ENCODE measurements at places on chromosomes 3 and 15.

GRCh38 chr3:181713676-181714612 is 2.2 kb downstream of the SOX2 start:
- no peak for DNase-seq

GRCh38 chr3:52345521-52346109 is 29.5 kb downstream of the DNAH1 start:
- no peak for DNase-seq

DNA sequence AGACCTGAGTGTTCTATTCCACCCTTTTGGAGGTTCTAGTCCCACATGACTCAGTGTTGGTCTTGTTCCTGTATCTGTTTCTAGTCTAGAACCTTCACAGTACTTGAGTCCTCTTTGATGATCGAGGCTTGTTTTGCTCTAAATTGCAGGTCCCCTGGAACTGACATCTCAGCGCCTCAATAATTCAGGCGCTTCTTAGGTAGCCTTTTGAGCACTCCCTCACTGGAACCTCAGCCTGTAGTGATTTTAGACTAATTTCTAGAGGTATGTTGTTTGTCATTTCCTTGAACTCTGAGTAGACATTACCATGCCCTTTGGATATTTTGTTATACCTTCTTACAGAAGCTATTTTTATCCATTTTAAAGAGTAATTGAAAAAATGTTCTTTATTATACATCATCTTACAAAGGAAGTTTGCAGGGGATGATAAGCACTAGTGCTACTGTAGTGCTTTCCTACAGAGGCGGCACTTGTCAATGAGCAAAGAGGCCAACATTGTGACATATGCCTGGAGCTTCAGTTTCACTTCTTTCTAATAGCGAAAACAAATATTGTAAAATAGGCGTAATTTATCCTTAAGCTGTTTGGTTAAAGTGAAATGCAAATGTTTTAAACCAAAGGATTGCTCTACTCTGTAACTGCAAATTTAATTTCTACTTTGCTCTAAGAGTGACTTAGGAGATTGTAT is 75.7 kb downstream of the EFL1 start:
- no peak for DNase-seq

GRCh38 chr15:78102741-78103140 is 10.4 kb downstream of the SH2D7 start:
- DNase-seq: no peak

GRCh38 chr15:57572468-57572867 is 19.2 kb upstream of the MYZAP start:
- no peak for DNase-seq

- no peak for DNase-seq
Measured at GRCh38 chr3:43343185-43343584, 56.8 kb downstream of the SNRK start.

- DNase-seq: no peak
Measured at GRCh38 chr3:72303926-72304325, 519.0 kb upstream of the PROK2 start.

GRCh38 chr3:189902230-189903186 is 218.2 kb downstream of the P3H2 start:
- DNase-seq: peak; percentile 32

- no peak for DNase-seq
Measured at GRCh38 chr3:112010636-112011035, 11.9 kb downstream of the TAGLN3 start.

DNA sequence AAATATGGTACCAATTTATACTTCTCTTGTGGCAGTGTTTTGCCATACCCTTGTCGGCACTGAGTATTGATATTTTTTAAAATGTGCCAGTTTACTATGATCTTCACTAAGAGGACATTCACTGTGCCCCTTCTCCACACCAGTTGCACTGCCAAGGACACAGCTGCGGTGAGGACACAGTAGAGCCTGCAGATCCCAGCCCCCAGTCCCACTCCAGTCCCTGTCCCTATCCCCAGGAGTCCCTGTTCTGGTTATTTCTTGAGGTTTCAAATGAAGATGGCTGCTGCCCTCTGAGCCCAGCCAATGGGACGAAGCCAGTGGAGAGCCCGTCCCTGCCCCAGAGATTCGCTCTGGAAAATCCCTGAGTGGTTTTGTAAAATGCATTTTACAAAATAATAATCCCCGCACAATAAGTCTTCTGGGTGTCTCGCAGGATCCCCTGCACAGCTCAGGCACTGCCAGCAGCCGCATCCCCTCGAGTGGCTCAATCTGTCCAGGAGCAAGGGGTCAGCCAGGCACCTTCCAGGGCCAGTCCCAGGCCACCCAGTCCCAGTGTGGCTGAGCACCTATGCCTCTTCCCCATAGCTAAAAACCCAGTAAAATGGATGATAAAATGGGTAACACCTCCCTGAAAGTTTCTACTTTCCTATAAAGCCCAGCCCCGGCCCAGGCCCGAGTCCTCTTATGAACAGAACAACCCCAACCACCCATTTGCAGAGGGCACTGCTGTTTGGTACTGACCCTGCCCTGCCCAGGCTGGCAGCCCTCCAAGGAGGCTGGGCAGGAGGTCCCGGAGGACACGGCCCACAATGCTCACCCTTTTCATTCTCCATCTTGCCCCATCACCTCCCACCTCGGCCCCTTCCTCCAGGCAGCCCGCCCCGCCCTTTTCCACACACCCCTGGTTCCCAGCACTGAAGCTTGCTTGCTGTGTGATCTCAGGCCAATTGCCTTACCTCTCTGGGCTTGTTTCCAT is 91.1 kb downstream of the VGLL4 start:
- no peak for DNase-seq

DNA sequence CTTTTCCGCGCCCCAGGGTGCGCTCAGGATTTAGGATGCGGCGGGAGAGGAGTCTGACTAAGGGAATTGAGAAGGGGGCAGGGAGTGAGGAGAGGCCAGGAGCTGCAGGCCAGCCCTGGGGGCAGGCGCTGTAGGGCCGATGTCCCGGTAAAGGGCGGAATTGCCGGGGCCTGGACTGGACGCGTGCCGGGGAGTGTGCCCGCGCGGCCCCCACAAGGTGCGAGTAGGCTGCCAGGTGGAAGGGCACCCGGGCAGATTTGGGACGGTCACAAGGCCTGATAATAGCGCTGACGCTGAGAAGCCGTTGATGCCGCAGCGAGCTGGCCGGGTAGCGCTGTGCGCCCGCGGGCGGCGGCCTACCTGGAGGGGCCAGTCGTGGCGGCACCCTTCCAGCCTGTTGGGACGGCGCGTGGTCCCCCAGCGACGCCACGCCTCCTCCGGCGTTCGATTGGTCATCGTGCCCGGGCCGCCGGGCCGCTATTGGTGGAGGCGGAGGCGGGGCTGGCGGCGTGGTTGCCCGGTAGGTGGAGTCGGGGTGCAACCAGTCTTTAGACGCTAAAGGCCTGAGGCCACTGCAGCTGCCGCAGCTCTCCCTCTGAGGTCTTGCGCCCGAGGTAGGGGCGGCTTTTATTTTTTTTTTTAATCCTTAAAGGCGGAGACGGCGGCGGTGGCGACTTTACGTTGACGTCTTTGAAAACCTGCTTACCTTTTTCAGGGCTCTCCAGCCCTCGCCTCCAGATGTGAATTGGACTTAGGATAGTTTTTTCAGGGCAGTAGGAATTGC is 903 bp downstream of the SLC25A38 start:
- DNase-seq: peak; percentile 89

- DNase-seq: no peak
Measured at GRCh38 chr15:78696436-78696835, 55.4 kb upstream of the CHRNB4 start.

DNA sequence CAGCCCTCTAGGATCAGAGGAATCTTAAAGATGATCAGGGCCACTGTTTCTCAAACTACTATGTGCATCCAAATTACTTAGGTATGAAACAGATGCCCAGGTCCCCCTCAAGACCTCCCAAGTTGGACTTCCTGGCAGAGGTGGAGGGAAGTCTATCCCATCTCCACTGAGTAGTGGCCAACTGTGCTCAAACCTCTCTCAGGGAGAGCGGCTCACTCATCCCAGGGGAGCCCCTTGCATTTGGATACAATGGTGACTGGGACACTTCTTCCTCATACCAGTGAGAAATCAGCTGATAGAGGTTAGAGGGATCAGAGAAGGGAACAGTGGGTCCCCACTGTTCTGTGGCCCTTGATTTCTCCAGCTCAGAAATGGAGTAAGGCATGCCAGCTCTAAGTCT is 8.7 kb upstream of the WNT7A start:
- DNase-seq: no peak

GRCh38 chr3:197050511-197050910 is 20.9 kb upstream of the MELTF start:
- no peak for DNase-seq

- no peak for DNase-seq
Measured at GRCh38 chr3:195571361-195571760, 12.4 kb downstream of the APOD start.

DNA sequence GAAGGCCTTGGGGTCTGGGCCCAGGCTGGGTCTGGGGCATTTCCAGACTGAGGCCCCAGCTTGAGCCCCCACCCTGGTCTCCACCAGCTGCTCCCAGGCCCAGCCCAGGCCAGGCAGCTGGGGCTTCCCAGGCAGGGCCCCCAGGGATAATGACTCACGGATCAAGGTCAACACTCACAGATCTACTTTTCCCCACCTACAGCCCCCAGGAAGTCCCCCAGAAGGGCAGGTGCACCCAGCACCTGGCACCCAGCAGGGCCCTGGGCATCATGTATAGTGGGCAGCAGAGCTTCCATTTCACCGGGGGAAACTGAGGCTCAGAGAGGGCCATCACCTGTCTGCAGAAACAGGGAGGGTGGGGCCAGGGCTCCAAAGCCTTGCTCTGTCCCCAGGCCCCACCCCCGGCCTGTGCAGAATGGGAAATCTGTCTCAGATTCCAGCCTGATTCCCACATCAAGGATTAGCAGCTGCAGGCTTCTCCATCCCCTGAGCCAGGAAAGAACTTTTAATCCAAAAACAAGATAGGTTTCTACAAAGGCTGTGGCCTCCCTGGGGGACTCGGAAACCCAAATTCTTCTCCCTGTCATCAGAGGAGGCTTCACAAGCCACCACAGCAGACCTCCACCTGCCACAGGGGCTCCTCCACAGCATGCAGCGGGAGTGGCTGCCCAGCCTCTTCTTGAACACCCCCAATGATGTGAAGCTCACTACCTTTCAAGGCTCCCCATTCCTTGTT is 49.8 kb downstream of the IQSEC1 start:
- peak; percentile 48 for DNase-seq

- DNase-seq: no peak
Measured at GRCh38 chr3:52265387-52265786, 13.1 kb downstream of the WDR82 start.

- no peak for DNase-seq
Measured at GRCh38 chr3:64438812-64439211, 213.5 kb upstream of the PRICKLE2 start.

GRCh38 chr3:53628536-53629401 is 134.4 kb downstream of the CACNA1D start:
- DNase-seq: no peak

- peak; percentile 62 for DNase-seq
Measured at GRCh38 chr3:183148056-183148455, 14.5 kb downstream of the LAMP3 start.

GRCh38 chr15:22850055-22850454 is 11.6 kb downstream of the NIPA2 start:
- no peak for DNase-seq

GRCh38 chr15:80473286-80474223 is 69.4 kb downstream of the ARNT2 start:
- no peak for DNase-seq

DNA sequence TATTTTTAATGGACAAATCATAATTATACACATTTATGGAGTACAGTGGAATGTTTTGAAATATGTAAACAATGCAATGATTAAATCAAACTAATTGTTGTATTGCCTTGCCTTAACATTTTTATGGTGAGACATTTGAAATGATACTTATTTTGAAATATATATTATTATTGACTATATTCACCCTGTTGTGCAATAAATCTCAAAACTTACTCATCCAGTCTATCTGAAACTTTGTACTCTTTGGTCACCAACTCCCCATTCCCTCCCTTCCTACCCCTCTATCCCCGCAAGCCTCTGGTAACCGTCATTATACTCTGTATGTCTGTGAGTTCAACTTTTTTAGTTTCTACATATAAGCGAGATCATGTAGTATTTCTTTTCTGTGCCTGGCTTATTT is 74.7 kb upstream of the GOLGA6B start:
- DNase-seq: no peak

GRCh38 chr15:95259513-95259912 is 1028.2 kb downstream of the MCTP2 start:
- peak; percentile 76 for DNase-seq

DNA sequence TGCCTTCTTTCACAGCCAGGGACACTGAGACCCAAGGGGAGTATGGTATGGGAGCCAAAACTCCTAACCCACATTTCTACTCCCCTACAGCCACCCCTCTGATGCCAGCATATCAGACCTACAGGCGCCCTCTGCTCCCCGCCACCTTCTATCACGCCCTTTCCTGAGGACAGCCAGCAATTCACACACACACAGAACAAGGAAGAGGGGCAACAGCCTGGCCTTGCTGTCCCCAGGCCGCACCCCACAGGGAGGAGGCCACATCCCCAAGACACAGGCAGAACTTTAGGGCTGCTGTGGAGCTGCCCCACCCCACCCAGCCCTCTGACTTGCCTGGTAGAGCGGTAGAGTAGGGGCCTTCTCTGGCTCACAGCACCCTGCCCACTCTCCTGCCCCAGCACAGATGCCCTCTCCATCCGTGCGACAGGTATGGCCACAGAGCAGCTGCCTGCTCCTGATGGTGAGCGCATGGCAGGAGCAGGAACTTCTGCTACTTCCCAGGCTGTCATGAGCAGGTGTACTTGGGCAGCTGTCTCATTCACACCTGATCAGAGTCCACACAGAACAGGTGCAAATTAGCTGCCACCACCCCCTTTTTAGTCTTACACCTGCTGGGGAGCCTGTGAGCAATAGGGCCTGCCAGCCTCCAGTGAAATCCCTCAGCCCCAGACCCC is 33.4 kb downstream of the CCDC33 start:
- no peak for DNase-seq

GRCh38 chr15:89822951-89823711 is 8.5 kb upstream of the ANPEP start:
- DNase-seq: peak; percentile 30

DNA sequence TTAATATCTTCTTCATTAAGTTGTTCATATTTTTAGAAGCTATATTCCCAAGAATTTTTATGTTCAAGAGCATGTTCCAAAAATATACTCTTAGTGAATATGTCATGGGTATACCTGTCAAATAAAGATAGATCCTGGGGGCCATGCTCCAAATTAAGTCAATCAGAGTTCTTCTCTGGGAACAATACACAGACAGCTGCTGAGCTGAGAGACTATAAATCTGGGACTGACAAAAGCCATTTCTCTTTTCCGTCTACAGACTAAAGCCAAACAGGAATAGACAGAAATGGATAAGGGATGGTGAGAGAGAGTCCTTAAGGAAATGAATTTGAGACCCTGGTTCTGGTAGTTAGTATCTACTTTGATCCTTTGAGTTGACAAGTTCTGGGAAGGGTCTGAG is 465.1 kb upstream of the RASGRP1 start:
- no peak for DNase-seq

GRCh38 chr3:188788621-188789081 is 383.1 kb upstream of the TPRG1 start:
- peak; percentile 97 for DNase-seq

DNA sequence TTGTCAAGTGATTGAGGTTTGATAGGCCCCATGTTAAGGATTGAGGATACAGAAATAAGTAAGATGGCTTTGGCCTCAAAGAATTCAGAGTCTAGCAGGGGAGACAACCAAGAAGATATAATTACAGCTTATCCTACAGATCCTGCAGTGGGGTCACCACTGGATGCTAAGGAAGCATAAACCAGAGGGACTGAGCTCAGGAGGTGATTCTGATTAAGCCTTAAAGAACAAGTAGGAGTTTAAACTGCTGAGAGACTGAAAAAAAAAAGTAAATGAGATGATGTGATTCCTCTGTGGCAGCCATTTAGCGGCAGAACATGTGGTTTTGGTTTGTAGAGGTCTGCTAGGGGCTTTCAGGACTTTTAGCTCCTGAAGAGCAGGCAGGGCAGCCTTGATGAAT is 72.1 kb upstream of the ROPN1 start:
- DNase-seq: peak; percentile 48
